ENCODE measurements at places on chromosomes 6 and 20. TPM values are rescaled to one million over a fixed set of nuclear protein-coding genes. Genes with fewer than 3 reads are reported as not detected.

Gene RIPPLY2
- total RNA-seq, result not detected

Gene GPLD1
- total RNA-seq, result 10.2 TPM

Gene SESN1
- total RNA-seq, result 55.1 TPM

Gene GINM1
- 45.3 TPM for total RNA-seq

Gene SCGN
- total RNA-seq, result 0.89 TPM

Gene FAM135A
- 48.0 TPM for total RNA-seq

Gene OR2H2
- not detected for total RNA-seq

Gene DDX39B
- total RNA-seq, result 267 TPM

Gene CST5
- total RNA-seq, result not detected

Gene RGS17
- total RNA-seq, result 0.69 TPM

Gene ZFP57
- 0.59 TPM for total RNA-seq

Gene CDK5RAP1
- 14.0 TPM for total RNA-seq

Gene XKR7
- total RNA-seq, result not detected

Gene PLEKHG1
- 49.8 TPM for total RNA-seq

Gene DNAH8
- total RNA-seq, result 0.89 TPM

Gene C6orf141
- 7.5 TPM for total RNA-seq

Gene RIPOR2
- total RNA-seq, result 13.6 TPM

Gene KIF3B
- total RNA-seq, result 15.1 TPM

Gene SLC13A3
- 1.8 TPM for total RNA-seq

Gene CTCFL
- 0.10 TPM for total RNA-seq

Gene TULP4
- total RNA-seq, result 135 TPM

Gene GRM4
- 0.69 TPM for total RNA-seq

Gene MTFR2
- 0.89 TPM for total RNA-seq

Gene RSPO4
- total RNA-seq, result 1.1 TPM

Gene FAXC
- 2.0 TPM for total RNA-seq

Gene PTGIS
- 14.0 TPM for total RNA-seq

Gene SOD2
- 71.2 TPM for total RNA-seq

Gene SLC22A16
- 2.0 TPM for total RNA-seq

All from skin of body (tissue), 3 donors.